ENCODE measurements at places on chromosomes 6 and 20.

- DNase-seq, result no peak
Measured at GRCh38 chr6:15909290-15910070, 219.4 kb upstream of the MYLIP start.

- no peak for DNase-seq
Measured at GRCh38 chr6:1170794-1171193, 141.1 kb upstream of the FOXQ1 start.

- no peak for DNase-seq
Measured at GRCh38 chr6:106820412-106820852, 154.1 kb downstream of the CD24 start.

GRCh38 chr6:106666282-106667021 is 37.1 kb downstream of the QRSL1 start:
- no peak for DNase-seq

GRCh38 chr6:82775981-82776380 is 289.7 kb downstream of the UBE3D start:
- no peak for DNase-seq

DNA sequence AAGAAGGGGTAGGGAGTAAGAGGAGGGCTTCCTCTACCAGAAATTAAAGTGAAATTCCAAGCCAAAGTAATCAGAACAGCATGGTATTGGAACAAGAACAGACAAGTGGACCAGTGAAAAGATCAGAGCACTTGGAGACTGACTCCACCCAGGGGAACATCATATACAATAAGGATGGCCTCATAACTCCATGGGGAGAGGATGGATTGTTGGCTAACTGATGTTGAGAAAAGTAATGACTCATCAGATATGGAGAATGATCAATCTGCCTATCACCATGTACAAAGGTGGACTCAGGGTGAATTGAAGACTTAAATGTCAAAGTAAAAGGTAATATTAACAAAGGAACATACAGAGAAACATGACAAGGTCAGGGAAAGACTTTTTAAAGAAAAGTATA is 12.8 kb downstream of the SLC22A3 start:
- DNase-seq, result no peak

DNA sequence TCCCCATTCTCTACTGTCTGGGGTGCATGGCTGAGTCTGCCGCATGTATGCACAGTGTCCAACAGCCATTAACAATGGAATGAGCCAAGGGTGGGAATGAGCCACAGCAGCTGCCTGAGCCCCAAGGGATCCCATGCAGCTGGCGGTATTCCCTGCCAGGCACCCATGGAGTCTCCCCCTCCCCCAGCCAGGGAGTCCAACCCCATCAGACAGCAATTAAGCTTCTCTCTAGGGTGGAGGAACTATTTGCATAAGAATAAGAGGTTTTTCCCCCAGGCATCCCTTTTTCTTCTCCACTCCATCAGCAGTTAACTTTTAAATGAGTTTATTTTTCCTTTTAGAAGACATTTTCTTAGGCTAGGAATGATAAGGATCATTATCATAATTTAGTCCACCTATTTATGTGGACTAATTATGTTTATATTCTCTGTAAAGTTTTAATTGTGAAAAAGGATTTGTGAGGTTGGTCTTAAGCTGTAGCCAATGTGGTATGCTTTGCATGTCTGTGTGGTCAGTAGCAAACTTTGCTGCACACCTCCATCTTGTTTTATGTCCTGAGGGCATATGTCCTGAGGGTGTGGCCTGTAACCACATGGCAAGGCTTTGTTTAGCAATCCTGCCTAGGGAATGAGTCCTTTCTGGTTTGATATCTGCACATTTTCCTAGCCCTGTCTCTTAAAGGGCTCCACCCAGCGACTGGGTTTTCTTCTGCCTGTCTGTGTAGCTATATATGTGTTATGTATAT is 158.9 kb upstream of the OLIG3 start:
- DNase-seq, result no peak

- no peak for DNase-seq
Measured at GRCh38 chr6:44053760-44054556, 73.3 kb downstream of the MRPL14 start.

Measured in stimulated activated CD4-positive, alpha-beta T cell treated with anti-CD3 and anti-CD28 coated beads, Interleukin-15, amount 100 ng/mL, for 1 hour (primary cell).